ENCODE measurements at places on chromosomes 2 and 18. TPM values are rescaled to one million over a fixed set of nuclear protein-coding genes. Genes with fewer than 3 reads are reported as not detected.
A peak's percentile ranks its signal among the peaks of the same experiment; 100 is the strongest.

DNA sequence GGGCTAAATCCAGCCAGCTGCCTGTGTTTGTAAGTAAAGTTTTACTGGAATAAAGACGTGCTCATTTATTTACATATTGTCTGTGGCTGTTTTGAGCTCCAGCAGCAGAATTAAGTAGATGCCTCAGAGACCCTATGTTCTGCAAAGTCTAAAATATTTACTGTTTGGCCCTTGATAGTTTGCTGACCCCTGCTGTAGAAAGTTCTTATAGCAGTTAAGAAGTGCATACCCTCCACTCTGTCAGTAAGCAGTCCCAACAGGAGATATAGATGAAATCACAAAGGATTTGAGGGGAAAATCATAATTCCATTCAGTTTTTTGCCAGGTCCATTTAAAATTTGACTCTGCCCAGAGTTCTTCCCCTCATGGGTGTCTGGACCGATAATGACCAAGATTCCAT, 50.1 kb upstream of the ITM2C start:
- DNase-seq, result no peak

LRRC30 gene
- total RNA-seq, result not detected

RAB6C gene
- total RNA-seq, result not detected

CXCR1 gene
- 0.45 TPM for total RNA-seq

CD8B gene
- 2.2 TPM for total RNA-seq

DNA sequence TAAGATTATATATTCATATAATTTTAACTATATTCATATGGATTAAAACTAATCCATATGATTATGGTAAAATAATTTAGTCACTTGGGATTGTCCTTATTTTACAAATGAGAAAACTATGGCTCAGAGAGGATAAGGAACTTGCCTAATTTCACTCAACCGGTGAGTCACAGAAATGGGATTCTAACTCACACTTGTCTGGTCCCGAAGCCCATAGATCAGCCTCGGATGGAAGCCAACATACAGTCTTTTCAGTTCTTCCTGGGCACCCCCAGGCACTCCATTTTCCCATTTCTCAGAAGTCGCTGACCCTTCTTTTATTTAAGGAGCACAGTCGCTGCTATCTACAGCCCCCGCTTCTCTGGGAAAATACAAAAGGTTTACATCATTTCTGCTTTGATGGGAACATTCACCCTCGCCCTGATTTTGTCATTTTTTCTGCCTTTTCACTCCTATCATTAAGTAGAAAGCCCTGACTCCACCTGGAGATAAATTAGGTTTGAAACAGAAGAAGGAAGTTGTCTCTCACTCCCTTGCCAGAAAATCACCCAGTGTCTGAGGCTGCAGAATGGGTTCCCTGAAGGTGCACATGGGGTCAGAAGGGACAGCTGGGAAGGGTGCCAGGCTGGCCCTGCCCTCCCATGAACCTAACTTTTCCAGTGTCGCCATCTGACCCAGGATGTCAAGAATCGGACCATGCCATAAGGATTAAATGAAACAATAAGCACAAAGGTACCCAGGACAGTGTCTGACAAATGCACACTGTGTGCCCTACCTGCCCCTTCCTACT, 36.6 kb downstream of the CYP1B1 start:
- no peak for DNase-seq

MAP3K19 gene
- total RNA-seq, result not detected

- peak; percentile 16 for DNase-seq
Measured at GRCh38 chr2:190444976-190445375, 36.8 kb downstream of the MFSD6 start.
